CD8-positive, alpha-beta memory T cell (primary cell): ENCODE measurements at places on chromosomes 1 and 21.

GRCh38 chr1:197465528-197466327 is 197.7 kb downstream of the CRB1 start:
- no peak for DNase-seq

GRCh38 chr1:220056374-220056773 is 10.1 kb upstream of the EPRS1 start:
- no peak for DNase-seq

DNA sequence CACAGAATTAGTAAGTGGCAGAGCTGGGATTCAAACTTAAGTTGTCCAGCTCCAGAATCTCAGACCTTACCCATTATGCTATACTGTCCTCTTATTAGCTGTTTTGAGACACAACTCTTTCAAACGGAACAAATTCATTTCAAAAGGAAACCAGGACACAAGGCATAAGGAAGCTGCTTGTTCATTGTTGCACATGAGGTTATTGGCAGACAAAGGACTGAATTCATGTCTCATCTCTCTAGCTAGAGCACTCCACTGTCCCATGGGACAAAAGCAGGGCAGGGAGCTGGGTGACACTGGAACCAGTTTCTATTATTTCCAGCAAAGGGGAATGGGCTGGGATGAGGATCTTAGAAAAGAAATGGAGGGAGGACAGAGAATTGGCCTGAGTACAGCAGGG is 26.4 kb downstream of the CHI3L2 start:
- no peak for DNase-seq

- DNase-seq = no peak
These were observed 16.4 kb downstream of the TNNT2 start for GRCh38 chr1:201360901-201361651.

GRCh38 chr1:165635329-165635728 is 4.3 kb downstream of the MGST3 start:
- no peak for DNase-seq

GRCh38 chr21:30289215-30289614 is at the start of gene KRTAP25-1:
TSS of gene KRTAP25-1 (minus strand) at chr21:30289514. CDS start at chr21:30289490, 24 bp downstream.
- DNase-seq = no peak

DNA sequence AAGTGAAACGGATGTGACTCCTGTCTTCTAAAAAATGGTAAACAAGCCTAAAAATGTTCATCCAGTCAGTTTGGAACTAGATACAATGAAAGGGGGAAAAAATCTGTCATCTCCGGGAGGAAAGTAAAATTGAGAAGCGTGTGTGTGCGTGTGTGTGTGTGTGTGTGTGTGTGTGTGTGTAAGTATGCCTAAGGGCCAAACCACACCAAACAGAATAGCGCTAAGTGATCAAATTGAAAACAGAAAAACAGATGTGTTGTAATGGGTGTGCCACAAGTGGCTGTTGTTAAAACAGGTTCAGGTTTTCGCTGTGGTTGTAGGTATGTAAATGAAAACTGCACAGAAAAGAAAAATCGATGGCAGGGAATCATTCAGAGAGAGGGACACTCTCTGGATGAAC is 106.7 kb downstream of the RNF220 start:
- DNase-seq = no peak

DNA sequence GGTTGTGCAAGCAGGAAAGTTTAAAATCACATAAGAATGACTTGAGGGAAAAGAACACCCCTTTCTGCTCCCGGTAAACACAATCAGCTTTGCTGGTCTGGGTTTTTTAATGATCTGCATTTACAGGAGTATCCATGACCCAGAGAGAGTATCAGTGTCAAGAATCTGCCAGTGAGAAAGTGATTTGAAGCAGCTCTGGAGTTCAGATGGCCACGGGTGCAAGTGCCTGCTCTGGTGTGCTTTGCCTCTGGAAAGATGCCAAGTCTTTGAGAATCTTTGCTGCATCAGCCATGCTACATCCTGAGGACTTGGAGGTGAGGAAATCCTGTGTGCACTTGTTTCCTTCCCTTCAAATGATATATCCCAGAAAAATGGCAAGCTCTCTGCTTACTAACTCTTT is 18.6 kb upstream of the MYSM1 start:
- DNase-seq = no peak

DNA sequence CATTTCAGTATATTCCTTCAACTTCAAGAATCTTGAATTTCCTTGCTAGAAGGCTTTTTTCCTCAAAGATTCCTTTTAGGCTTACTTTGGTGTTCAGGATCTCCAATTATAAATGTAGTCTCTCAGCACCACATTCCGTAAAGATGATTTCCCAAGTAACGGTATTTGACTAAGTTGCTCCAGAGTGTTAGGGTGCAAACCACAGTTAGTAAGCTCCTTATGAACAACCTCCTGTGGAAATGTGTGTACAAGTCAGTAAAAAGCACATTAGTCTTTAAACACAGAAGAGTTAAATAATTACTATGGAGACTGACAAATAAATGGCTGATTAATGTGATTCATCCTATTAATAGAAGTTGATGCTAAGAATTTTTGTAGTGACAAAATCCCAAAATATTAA is 10.3 kb downstream of the DONSON start:
- no peak for DNase-seq

DNA sequence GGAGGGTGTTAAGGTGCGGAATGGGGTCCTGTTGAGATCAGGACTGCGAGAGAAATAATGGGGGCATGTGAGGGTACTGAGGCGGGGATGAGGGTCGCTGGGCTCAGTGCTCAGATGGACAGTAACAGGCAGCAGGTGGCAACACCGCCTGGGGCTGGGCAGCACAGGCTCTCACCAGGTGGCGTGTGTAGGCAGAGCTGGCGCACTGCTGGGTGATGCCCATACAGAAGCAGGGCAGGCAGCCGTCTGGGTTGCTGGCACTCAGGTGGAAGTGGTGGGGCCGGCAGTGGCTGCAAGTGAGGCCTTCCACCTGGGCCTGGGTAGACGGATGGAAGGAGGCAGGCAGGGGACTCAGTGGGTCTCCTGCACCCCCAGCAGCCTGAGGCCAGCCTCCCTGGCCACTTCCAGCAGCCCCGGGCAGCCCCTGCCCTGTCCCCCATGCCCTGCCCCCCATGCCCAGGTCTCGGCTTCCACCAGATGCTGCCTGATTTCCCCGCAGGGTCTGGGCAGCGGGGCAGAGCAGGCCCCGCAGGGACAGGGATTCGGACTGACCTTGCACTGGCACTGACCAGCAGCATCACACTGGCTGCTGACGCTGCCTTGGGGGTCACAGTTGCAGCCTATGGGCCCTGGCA is 60.5 kb downstream of the LDLRAD2 start:
- no peak for DNase-seq
